ENCODE measurements at places on chromosomes 3 and 15.

GRCh38 chr3:130342821-130343661 is 2.4 kb upstream of the COL6A5 start:
- DNase-seq, result no peak

GRCh38 chr3:120678984-120679383 is 3.1 kb downstream of the HGD start:
- DNase-seq, result no peak

- no peak for DNase-seq
Measured at GRCh38 chr15:43250785-43251184, 15.9 kb downstream of the TGM5 start.

DNA sequence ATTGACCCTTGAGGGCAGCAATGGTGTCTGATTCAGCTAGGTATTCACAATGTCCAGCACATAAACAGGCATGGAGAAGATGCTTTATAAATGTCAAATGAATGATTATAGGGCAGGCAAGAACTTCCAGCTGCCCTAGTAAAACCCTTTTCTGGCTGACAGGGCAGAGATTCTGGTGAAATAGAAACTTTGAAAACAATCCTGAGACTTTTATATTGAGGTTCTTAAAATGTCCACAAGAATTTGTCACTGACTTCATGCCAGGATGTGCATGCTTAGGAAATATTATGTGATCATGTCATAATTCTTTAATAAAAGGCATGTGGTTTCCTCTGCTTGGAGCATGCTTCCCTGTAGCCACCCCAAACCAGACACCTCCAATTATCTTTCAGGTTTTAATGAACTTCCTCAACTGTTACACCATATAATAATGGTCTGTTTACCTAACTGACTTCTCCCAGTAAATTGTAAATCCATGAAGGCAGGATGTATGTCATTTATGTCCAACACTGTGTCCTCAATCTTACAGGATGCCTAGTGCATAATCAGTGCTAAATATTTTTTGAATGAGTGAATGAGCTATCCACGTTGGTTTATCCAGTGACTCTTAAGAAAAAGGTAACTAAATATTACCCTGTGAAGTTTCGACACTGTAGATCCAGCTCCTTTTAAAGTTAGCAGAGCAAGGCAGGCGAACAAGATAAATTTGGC is 43.4 kb upstream of the CLRN1 start:
- peak; percentile 42 for DNase-seq

GRCh38 chr3:197882586-197882985 is 67.4 kb upstream of the RPL35A start:
- no peak for DNase-seq

DNA sequence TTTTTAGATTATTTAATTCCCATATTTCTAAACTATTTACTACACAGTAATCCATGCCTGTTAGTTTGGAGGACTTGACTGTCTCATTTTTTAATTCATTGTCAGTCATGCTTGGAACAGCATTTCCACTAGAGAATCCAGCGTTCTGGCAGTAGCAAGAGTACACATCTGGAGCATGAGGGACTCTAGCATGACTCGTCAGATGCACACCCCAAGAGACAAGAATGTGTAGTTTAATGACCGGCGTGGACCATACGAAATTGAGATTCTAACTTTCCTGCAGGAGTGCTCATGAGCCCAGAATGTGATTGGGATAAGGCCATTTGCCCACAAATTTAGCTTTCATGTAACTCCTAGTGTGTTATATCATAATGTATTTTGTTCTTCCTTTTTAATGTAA is 48.9 kb downstream of the ASB7 start:
- DNase-seq, result no peak

- DNase-seq, result no peak
Measured at GRCh38 chr3:183006396-183007002, 26.2 kb upstream of the DCUN1D1 start.

GRCh38 chr3:188278717-188279324 is 124.9 kb downstream of the LPP start:
- no peak for DNase-seq

GRCh38 chr3:99167071-99167470 is 265.6 kb upstream of the DCBLD2 start:
- DNase-seq, result no peak

DNA sequence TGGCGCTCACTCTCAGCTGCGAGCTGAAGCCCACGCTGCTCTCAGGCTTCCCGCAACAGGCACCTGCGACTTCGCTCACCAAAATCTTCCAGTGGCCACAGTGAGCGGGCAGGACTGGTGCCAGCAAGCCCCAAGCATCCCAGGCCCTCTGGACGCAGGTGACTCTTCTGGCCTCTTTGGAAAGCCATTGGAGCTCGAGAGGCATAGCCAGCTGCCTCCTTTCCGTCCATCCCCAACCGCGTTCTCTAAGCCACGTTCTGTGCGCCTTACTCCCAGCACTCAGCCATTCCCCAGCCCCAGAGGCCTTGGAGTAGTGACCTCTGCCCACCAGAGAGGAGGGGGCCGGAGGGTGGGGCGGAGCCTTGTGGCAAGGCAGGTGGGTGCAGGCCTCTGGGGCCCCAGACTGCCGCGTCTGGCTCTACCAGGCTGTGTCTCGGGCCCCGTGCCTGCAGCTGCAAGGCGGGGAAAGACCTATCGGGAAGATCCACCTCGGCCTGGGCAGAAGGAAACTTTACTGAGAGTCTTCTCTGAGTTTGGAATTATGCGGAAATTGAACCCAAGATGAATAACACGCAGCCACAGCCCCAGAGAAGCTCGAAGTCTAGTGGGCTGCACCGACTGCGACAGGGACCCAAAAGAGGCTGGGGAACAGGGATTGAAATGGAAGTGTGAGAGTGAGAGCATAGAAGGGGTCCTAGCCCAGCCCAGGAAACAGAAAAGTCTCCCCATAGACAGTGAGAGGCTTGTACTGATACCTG is 3.6 kb upstream of the SOX14 start:
- peak; percentile 77 for DNase-seq

GRCh38 chr15:98002419-98002818 is 41.9 kb downstream of the ARRDC4 start:
- no peak for DNase-seq

DNA sequence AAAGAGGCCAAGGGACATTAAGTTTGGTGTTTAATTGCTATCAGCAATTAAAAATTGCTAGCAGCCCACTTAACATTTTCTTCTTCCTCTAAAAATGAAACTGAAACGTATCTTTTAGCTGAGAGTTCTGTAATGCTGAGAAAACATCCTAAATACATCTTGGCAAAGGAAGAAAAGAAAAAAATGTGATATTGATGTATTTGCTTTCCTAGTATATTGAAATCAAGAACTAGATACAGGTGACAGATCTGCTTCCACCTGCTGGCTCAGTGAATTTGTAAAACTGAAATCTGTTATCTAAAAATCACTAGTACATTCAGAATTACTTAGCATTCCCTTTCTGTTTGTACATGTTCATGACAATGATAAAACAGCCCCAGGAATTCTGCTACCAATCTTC is 283.2 kb downstream of the ZBTB20 start:
- no peak for DNase-seq

DNA sequence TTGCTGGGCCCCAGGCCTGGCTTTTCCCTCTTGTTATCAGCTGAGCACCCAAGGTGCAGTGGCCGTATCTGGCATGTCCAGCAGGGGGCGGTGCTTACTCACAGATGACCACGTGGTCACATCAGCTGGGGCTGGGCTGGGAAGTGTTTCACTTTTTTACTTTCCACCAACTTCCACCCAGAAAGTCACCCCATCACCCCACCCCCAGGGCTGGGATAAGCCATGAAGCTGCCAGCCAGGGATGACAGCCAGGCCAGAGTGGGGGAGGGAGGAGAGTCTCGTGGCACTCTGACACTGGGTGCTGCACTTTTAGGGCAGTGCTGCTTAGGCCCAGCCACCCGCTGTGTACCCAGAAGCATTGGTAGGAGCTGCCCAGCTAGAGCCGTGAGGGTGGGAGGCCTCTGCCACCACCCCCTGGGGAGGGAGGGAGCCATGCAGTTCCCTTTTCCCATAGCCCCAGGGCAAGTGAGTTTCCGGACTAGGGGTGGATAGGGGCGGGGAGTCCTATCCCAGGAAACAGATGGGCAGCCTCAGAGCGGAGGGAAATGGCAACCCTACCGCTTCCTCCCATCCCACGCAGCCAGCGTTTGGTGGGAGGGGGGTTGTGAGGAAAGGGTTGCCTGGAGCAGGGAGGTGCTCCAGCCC is 6.1 kb downstream of the PPCDC start:
- peak; percentile 99 for DNase-seq

GRCh38 chr3:88767746-88768145 is 339.7 kb upstream of the EPHA3 start:
- DNase-seq, result no peak

- no peak for DNase-seq
Measured at GRCh38 chr3:151395806-151396205, 11.3 kb upstream of the P2RY12 start.

GRCh38 chr15:22839046-22839695 is 705 bp downstream of the NIPA2 start:
- DNase-seq, result no peak

DNA sequence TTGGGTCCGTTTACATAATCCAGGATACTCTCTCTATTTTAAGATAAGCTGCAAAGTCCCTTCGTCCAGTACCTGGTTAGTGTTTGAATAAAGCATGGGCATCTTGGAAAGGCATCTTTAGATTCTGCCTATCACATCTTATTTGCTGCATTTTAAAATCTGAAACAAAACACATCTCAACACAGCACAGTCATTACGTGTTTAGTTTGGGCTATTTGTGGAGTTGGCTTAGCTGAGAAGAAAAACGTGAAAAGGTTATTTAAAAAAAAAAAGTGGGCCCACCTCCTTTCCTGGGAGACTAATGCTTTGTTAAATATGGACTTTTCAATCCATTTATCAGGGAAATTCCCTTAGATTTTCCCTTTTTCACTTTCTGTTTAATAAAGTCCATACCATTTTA is 174.5 kb upstream of the WNT5A start:
- DNase-seq, result no peak

DNA sequence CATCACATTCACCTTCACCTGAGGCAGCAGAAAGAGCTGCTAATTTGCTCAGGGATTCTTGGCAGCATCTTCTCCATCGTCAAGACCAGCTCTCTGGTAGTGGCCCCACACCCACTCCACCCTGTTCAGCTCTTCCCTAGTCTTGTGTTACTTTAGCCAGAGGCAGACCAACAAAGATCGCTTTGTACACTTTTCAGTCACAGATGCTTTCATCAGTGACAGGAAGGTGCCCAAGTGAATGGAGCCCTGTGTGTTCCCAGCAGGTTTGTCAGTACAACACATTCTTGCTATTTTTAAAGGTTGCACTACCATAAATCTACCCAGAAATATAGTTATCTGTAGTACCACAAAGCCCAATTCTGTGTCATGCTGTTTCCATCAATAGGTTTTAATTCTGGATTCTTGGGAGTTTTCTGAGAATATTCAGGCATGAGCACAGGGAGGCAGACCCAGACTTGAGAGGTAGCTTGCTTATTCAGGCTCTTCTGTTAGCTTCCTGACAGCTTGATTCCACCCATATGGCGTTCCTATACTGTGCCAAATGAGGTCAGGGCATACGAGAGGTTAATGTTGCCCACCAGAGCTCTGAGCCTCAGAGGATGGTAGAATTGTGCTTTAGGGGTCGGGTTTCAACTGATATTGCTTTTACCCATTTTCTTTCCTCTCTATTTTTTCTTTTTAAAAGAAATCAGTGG is 109.8 kb upstream of the MANF start:
- no peak for DNase-seq

DNA sequence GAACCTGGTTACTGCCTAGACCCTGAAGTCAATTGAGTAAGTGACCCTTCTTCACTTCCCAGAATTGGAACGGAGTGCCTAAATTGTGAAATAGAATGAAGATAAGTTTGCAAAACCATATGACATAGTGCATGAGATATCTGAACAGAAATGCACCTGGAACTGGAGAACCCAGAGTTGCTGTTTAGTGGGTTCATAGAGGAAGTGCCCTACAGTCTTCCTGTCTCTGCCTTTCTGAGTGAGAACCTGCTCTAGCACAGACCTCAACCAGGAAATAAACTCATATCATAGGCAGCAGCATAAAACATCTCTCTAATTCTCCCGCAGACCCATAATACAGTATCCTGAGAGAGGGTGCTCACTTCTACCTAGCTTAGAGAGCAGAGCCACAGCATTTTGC is 82.9 kb downstream of the EOMES start:
- DNase-seq, result no peak

- DNase-seq, result no peak
Measured at GRCh38 chr3:5974630-5975322, 787.3 kb downstream of the EDEM1 start.

DNA sequence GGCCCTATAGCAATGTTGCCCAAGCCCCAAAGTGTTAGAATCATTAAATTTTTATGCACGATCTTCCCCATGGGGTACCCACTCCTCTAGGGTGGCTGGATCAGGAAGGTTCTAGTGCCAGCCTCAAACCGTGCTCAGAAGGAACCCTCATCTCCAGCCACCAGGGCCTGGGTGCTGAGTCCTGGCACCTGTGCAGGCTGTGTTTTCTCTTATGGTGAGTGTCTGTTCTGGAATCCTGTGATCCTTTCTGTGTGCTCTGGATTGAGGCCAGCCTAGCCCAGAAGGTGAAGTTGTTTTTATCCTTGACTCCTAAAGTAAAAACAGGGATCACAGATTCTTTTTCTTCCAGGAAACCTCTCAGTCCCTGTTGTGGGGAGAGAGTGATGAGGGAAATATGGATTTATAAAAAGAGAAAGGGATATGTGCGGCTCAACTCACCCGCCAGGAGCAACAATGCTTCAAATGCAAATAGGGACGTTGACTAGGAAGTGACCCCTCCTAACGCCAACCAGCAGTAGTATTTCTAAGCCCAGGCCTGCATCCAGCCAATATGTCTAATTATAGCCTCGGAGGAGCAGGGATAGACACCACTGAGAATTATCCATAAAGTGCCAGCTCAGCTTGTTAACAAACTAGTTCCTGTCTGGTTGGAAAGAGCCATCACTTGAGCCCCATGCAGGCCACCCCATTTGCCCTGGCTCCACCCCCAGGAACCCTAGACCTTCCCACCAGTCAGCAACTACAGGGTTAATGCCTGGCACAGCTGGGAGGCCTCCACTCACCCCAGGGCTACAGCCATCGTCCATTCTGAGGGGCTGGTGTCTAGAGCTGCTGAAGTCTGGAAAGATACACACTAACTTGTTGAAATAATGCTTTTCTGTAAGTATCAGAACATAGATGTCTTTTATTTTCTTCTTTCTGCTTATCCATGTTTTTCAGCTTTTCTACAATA is 513.5 kb upstream of the PROK2 start:
- DNase-seq, result no peak

DNA sequence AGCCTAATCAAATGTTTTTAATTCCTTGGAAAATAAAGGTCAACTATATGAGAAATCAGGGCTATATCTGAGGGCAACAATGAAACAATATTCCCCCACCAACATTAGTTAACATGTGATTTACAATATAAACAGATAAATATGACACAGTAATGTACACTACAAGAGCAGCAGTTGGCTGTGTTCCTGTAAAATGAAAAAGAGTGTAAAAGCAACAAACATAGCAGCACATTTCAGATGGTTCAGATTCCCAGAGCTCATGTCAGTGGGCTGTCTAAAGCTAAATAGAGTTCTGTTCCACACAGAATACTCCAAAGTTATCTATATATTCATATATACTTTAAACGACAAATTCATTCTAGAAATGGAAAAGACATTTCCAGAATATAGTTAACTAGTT is 42.6 kb downstream of the ANKRD28 start:
- no peak for DNase-seq

- peak; percentile 95 for DNase-seq
Measured at GRCh38 chr3:9976721-9977709, 9.6 kb downstream of the EMC3 start.

Measured in esophagus muscularis mucosa (tissue), 4 donors.